Pulmonary artery endothelial cell (primary cell): ENCODE measurements at places on chromosomes 5 and 9. TPM values are rescaled to one million over a fixed set of nuclear protein-coding genes. Genes with fewer than 3 reads are reported as not detected.
A peak's percentile ranks its signal among the peaks of the same experiment; 100 is the strongest.

- DNase-seq = no peak
These were observed 528.6 kb upstream of the PTPRD start for GRCh38 chr9:11141357-11141756.

DNA sequence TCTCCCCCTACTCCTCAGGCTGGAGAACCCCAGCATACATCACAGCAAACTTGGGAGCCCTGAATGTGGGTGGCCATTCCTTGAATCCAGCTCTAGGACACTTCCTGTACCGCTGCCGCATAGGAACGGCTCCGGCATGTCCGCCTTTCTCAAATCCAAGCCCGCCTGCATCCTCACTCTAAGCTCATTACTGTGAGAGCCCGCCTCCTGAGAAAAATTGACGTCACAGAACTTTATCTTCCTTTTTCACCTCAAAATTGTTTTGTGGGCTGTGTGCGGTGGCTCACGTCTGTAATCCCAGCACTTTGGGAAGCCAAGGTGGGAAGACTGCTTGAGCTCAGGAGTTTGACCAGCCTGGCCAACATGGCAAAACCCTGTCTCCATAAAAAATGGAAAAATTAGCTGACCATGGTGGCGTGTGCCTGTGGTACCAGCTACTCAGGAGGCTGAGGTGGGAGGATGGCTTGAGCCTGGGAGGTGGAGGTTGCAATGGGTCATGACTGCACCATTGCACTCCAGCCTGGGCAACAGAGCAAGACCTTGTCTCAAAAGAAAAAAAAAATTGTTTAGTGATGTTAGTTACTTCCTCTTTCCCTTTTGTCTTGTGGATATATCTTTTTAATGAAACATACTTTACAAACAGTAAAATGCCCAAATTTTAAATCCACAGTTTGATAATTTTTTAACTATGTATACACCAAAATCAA is 22.8 kb downstream of the RNF44 start:
- no peak for DNase-seq

- no peak for DNase-seq
These were observed 5.7 kb downstream of the DCAF10 start for GRCh38 chr9:37806271-37806670.

DNA sequence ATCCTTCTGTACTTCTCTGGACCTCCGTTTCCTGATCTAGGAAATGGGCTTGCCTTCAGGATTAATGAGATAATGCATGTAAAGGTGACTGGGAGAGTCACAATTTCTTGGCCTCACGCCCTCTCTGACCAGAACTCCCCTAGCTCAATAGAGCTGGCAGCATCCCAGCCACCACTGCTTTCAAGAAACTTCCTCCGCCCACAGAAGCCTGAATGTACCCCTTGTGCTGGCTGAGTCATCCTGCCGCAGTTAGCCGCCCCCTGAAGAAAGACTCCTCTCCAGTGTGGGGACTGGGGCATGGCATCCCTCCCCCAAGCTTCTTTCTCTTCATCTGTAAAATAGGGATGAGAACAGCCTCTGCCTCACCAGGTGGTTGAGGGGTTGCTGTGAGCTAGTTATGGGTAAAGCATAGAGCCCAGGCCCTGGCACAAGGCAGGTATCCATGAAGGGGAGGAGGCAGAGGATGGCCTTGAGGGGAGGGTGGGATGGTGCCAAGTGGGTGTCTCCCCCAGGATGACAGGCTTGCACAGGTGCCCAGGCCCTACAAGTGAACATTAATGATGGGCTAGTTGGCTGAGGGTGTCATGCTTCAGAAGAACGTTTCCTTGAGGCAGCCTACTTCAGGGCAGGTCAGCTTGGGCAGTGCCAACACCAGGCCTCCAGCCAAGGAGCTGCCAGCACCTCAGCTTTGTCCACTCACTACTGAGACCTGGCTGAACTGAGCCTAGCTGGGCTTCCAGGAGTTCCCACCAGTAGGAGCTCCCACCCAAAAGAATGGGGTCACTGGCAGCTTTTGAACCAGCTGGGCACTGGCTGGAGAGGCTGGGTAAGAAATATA is 3.4 kb downstream of the PDLIM4 start:
- DNase-seq = peak; percentile 75

- DNase-seq = no peak
These were observed 82.7 kb downstream of the C9orf152 start for GRCh38 chr9:110125207-110125751.

DNA sequence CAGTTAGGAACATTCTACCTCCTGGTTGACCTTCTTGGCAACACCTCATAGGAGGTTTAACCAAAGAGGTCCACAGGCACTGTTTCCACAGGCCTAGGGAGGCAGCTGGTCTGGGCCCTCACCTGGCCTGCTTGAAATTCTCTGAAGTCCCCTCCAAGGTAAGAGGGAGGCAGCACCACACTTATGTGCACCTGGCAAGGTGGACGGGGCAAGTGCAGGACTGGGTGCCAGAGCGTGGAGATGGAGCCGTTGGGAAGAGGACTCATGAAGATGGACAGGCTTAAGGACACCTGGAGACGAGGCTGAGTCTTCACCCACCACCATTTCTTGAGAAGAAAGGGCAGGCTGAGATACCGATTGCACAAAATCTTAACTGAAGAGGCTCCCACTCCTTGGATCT is 6.6 kb upstream of the BARHL1 start:
- DNase-seq = no peak

- no peak for DNase-seq
These were observed 89.9 kb upstream of the FBXW11 start for GRCh38 chr5:172096207-172096940.

- DNase-seq = no peak
These were observed 117.1 kb upstream of the WWC1 start for GRCh38 chr5:168174376-168174775.

DNA sequence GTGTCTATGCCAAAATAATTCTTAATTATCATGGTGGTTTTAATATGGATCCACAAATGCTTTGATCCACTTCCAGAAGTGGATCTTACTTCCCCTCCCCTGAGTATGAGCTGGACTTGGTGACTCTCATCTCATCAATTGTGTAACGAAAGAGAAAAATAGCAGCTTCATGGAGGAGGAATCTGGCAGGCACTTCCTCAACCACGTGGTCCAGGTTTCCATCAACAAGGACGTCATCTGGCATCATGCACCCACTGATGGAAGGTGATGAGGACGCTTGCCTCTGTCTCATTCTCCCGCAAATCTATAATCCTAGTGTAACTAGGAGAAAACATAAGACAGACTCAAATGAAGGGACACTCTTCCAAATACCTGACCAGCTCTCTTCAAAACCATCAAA is 54.6 kb upstream of the S1PR3 start:
- no peak for DNase-seq

- DNase-seq = no peak
These were observed 180.4 kb downstream of the GAS1 start for GRCh38 chr9:86766912-86767311.

GRCh38 chr5:116472274-116472673 is 102.3 kb downstream of the SEMA6A start:
- no peak for DNase-seq

DNA sequence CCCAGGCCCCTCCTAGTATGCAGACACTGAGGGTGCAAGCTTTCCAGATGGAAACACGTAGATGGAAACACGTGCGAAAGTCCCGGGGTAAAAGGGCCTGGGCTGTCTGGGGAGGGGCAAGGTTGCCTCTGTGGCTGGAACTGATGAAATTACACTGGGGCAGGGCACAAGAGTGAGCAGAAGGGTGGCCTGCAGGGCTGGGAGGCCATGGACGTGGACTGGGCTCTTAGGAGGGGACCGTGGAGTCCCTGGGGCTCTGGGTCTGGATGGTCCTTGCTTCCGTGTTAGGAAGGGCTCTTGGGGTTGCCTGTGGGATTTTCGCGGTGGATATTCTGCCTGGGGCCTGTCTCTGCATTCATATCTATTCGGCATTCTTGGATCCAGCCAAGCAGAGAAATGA is 63.3 kb downstream of the IRX1 start:
- DNase-seq = no peak

DNA sequence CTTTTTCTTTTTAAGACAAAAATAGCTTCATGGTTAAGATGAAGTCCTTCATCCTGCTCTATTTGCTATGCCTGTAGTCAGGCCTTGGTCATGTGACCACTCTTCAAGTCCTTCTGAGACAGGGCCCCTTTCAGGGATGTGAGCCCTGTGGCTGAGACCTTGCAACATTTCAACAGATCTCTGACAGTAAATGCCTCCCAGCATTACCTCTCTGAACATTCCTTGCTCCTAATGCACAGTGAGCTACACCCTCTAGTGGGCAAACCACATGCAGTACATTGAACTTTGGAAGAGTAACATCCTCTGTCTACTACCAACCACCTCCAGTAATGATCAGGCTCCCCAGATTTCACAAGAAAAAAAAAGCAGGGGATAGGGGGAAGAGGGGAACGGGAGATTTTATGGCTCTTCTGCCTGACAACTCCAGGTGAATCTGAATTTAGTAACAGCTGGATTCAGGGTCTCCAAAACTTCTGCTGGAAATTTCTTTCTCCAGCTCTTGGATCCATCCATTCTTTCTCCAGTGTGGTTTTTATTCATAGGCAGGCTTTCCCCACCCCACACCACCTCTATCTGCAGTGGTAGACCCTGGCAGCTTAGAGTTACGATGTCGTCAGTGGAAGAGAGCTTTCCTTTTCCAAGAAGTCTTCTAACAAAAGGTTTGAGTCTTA is 8.9 kb upstream of the FBXO38 start:
- DNase-seq = no peak

DNA sequence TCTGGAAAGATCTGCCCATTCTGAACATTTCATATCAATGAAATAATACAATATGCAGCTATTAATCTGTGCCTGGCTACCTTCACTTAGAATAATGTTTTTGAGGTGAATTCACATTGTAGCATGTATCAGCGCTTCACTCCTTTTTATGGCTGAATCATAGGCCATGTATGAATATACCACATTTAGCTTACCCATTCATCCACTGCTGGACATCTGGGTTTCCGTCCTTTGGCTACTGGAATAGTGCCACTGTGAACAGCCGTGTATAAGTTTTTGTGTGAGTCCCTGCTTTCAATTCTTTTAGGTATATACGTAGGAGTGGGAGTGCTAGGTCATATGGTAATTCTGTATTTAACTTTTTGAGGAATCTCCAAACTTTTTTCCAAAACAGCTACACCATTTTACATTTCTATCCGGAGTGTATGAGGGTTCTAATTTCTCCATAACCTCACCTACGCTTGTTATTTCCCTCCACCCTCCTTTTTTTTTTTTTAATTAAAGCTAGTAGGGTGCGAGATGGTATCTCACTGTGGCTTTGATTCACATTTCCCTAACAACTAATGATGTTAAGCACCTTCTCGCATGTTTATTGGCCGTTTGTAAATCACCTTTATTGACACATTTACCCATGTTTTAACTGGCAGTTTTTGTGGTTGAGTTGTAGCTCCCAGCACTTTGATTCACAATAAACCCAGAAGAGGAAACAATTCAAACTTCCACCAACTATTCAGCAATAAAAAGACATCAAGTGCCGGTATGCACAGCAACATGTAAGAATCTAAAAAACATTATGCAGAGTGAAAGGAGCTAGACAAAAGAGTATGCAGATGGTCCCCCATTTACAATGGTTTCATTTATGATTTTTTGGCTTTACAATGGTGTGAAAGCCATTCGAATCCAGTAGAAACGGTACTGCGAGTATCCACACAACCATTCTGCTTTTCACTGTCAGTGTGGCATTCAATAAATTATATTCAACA is 8.1 kb downstream of the SEMA4D start:
- DNase-seq = no peak

- no peak for DNase-seq
These were observed 42.7 kb downstream of the HSDL2 start for GRCh38 chr9:112422417-112423148.

The SOHLH1 gene
- total RNA-seq = not detected in 2 replicates

The PCDHB16 gene
- under 0.01 and 0.13 TPM in 2 replicates for total RNA-seq
